T follicular helper cell (primary cell): ENCODE measurements at places on chromosomes 7 and 10.

DNA sequence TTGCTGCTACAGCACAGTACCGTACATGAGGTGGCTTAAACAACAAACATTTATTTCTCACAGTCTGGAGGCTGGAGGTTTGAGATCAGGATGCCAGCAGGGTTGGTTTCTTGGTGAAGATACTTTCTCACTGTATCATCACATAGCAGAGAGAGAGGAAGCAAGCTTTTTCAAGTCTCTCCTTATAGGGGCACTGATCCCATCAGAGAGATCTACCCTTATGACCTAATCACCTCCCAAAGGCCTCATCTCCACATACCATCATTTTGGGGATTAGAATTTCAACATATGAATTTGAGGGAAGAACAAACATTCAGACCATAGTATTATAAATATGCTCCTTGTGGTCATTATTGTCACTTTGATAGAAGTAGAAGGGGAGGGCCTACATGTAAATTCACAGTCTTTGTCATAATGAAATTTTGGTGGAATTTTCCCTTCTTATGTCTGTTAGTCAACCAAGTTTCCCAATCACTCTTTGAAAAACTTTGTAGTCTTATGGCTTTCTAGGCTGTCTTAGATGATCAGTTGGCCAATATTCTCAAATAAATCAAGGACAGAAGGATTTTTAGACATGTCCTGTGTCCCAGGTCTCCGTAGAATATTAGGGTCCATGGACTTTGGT is 606.2 kb downstream of the LRMDA start:
- DNase-seq: no peak

- DNase-seq: no peak
These were observed 1.3 kb downstream of the MKI67 start for GRCh38 chr10:128124813-128125403.

DNA sequence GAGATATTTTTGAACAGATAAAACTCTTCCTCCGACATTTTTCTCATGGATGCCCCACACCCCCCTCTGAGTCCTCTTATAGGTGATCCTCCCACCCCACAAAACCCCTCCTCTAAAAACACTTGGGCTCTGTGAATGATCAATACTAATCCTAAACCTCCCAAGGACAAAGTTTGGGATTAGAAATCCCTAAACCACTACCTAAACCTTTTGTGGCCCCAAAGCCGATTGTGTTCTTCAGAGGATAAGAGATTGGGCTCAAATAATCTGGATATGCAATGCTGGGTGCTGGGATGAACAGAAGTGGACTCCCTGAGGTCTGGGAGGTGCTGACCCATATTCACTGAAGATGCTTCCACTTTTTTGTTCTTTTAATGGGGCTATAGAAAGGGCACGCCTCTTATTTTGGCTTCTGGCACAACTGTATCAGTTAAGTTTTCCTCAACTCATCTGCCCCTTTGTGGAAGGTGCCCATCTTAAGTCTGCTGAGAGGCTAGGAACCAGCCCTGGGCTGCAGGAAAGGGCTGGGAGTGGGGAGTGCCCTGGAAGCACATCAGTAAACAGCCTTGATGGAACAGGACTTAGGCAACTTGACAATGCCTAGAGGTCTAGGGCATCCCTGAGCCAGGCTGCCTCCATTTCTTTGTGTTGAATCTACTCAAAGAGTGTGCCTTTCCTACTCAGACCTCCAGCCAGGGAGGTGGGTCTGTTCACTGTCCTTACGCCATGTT is at the start of gene OPN1SW:
TSS of gene OPN1SW (minus strand) at position 51 of the 731 bp plus-strand sequence. CDS start at position 38, 13 bp downstream.
- no peak for DNase-seq

- DNase-seq: no peak
These were observed 712.1 kb downstream of the PHTF2 start for GRCh38 chr7:78510580-78511188.

GRCh38 chr7:16695621-16696237 is 49.7 kb downstream of the BZW2 start:
- DNase-seq: no peak

- DNase-seq: no peak
These were observed 75.9 kb downstream of the CNOT4 start for GRCh38 chr7:135434047-135434446.

GRCh38 chr7:9083837-9084236 is 650.4 kb downstream of the NXPH1 start:
- no peak for DNase-seq

- DNase-seq: no peak
These were observed 15.2 kb downstream of the WDR91 start for GRCh38 chr7:135195968-135196629.

DNA sequence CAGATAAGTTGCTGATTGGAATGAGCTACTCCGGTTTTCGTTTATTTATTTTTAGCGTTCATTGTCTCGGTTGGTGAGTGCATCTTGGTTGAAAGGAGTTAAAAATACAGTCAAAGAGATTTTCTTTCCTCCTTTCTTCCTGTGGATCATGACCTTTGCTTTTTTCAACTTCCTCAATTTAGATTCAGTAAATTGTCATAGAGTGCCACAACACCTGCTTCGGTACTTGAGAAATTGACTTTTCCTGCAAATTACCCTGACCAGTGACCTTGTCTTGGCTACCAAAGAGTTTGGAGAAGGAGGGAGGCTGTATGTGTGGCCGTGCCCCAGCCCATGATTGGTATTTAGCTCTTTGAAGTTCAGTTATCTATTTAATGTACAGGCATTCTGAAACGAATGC is 128.7 kb downstream of the FAM204A start:
- DNase-seq: no peak

DNA sequence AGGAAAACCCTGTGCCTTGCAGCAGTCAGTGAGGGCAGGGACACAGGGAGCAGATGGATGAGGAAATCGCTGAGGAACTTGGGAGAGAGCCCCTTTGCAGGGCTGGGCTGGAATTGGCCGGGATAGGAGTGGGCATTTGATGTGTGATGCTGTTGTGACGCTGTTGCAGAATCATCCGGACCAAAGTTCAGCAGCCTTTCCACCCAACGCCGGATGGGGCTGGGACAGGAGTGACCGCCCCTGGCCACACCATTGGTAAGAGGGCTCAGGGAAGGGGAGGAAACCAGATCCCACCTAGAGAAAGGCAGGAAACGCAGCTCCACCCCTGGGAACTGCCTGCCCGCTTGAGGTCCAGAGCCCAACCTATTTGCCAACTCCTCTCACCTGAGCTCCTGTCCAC is 33.9 kb downstream of the PAX2 start:
- no peak for DNase-seq

- DNase-seq: no peak
These were observed 494 bp upstream of the HERC4 start for GRCh38 chr10:68075550-68076004.
